Stimulated activated CD4-positive, alpha-beta T cell treated with anti-CD3 and anti-CD28 coated beads, TNF-alpha, amount 100 ng/mL, for 24 hours (primary cell): ENCODE measurements at places on chromosomes 7 and 10.
A peak's percentile ranks its signal among the peaks of the same experiment; 100 is the strongest.

GRCh38 chr7:87876869-87877234, 559 bp downstream of the DBF4 start:
- peak; percentile 51 for DNase-seq

- no peak for DNase-seq
Observed at GRCh38 chr7:130943336-130943901, 209.4 kb upstream of the KLF14 start.

DNA sequence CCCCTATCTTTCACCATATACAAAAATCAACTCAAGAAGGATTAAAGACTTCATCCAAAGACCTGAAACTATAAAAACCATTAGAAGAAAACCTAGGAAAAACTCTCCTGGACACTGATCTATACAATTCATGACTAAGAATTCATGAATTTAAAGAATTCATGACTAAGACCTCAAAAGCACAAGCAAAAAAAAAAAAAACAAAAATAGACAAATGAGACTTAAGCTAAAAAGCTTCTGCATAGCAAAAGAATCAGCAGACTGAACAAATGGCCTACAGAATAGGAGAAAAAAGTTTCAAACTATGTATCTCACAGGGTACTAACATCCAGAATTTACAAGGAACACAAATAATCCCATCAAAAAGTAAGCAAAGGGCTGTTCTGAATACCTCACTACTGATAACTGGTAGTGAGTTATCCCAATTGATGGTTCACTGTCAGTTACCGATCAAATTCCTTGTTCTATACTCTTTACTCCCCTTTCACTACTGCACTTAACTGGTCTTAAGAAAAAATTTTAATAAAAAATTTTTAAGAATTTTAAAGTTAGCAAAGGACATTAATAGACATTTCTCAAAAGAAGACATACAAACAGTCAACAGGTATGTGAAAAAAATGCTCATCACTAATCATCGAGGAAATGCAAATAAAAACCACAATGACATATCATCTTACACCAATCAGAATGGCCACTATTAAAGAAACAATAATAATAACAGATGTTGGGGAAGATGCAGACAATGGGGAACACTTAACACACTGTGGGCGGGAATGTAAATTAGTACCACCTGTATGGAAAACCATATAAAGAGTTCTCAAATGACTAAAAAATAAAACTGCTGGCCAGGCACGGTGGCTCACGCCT, 33.2 kb downstream of the KMT2C start:
- DNase-seq = no peak

GRCh38 chr7:91310830-91311460, 46.7 kb downstream of the FZD1 start:
- no peak for DNase-seq

- no peak for DNase-seq
Observed at GRCh38 chr10:132532749-132533560, 4.6 kb upstream of the INPP5A start.
